ENCODE measurements at places on chromosomes 5 and 9.

- no peak for DNase-seq
These were observed 1.3 kb downstream of the SLC9A3 start for GRCh38 chr5:522899-523440.

DNA sequence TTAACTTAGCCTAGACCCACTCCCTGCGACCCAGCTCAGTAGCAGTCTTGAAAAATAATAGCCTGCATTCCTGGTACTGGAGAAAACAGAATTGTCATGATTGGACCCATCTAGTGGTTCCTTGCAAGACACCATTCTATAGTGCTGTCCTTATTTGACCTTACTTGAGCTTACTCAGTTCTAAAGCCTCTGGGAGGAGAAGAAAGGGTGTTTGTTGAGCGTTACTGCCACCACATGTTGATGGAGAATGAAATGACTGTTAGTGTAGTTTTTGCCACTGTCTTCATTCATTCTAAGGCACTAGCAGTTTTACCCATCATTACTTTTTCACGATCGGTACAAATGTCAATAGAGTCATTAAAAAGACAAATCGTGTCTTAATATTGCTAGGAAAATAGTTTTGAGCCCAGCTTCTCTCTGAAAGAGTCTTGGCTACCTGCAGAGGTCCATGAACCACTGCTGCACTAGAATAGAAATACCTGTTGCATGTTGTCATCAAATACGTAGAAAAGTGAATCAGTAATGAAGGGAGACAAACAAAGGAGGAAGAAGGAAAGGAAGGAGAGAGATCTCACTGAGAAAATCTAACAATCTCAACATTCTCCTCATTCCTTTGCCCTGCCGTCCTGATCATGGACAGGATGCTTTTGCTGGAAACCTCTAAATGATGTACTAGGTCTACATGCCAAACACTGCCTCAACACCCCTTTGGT is 96.0 kb downstream of the LIX1 start:
- DNase-seq: no peak

- DNase-seq: no peak
These were observed 140.1 kb downstream of the KDM4C start for GRCh38 chr9:6897898-6898302.

GRCh38 chr5:158718738-158719505 is 380.8 kb downstream of the EBF1 start:
- DNase-seq: no peak

GRCh38 chr9:114811301-114811700 is 5.5 kb upstream of the TNFSF15 start:
- DNase-seq: no peak

DNA sequence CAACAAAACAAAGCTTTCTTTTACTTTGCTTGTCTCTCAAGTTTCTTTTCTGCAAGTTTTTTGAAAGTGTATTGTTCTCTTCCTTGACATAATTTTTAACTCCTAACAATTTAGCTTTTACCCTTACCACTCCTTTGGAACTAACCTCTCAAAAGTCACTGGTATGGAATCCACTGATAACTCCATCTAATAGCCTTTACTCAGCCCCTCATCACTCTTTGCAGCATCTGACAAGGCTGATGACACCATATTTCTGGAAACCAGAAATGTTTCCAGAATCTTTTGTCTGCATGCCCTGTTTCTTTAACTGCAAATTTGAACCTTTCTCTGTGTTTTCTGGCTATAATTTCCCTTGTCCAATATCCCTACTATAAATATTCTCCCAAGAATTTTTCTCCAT is 46.5 kb downstream of the ZNF474 start:
- no peak for DNase-seq

Measured in T-helper 2 cell (primary cell).